Kidney epithelial cell (primary cell): ENCODE measurements at places on chromosomes 5 and 9. TPM values are rescaled to one million over a fixed set of nuclear protein-coding genes. Genes with fewer than 3 reads are reported as not detected.
A peak's percentile ranks its signal among the peaks of the same experiment; 100 is the strongest.

RABEPK gene
- 19.8 and 24.2 TPM in 2 replicates for total RNA-seq

FTMT gene
- not detected in 2 replicates for total RNA-seq

SV2C gene
- total RNA-seq: under 0.01 and 0.04 TPM in 2 replicates

PCDHB9 gene
- total RNA-seq: 0.71 and 0.82 TPM in 2 replicates

TRPM3 gene
- total RNA-seq: 0.07 TPM in 1 of 2 replicates, not detected in the other

SMIM33 gene
- total RNA-seq: not detected in 2 replicates

FOXD4 gene
- 0.13 and 0.34 TPM in 2 replicates for total RNA-seq

PCDHGA10 gene
- total RNA-seq: 5.5 and 6.0 TPM in 2 replicates

DAP gene
- total RNA-seq: 77.7 and 89.0 TPM in 2 replicates

GPRIN1 gene
- 17.3 and 19.9 TPM in 2 replicates for total RNA-seq

GRCh38 chr5:2109566-2109965 is 226.8 kb upstream of the IRX4 start:
- no peak for DNase-seq

- DNase-seq: no peak
These were observed 505 bp downstream of the SPTAN1 start for GRCh38 chr9:128552744-128553440.

GRCh38 chr5:75057561-75057960 is 5.2 kb upstream of the GCNT4 start:
- no peak for DNase-seq

GRCh38 chr5:147853372-147853987 is 22.0 kb upstream of the SPINK1 start:
- no peak for DNase-seq

DNA sequence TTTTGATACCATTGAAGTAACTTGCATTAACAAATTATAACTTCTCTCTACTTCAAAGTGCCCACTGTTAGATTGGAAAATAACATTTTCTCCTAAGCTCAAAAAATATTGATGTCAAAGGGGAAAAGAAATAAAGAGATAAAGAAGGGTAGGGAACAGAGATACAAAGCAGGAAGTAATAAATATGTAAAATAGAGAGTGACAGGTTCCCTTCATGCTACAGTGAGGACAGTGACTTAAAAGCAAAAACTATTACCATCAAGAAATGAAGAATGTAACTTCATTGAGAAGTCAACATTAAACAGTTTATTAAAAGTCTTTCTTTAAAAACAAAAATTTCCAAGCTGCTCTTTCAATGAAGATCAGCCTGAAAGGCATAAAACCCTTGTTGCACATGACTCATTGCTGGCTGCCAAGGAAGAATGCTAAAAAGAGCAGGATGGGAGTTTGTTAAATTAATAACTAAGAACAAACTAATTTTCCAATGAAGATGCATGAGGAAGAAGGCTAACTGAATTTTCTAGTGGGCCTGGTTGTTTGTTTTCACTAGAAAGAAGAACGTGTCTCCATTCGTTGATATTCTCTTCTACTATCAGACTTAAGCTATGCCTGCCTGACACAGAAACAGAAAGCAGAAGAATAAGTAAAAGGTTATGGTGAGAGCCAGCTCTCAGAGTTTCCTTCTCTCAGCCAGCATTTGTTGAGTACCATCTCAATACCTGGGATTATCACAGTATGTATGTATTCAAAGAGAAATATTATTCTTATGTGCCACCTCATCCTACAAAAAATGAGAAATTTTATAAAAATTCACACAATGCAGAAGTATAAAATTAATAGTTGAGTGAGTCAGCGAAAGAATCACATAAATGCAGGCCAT is 197.8 kb upstream of the NREP start:
- no peak for DNase-seq

DNA sequence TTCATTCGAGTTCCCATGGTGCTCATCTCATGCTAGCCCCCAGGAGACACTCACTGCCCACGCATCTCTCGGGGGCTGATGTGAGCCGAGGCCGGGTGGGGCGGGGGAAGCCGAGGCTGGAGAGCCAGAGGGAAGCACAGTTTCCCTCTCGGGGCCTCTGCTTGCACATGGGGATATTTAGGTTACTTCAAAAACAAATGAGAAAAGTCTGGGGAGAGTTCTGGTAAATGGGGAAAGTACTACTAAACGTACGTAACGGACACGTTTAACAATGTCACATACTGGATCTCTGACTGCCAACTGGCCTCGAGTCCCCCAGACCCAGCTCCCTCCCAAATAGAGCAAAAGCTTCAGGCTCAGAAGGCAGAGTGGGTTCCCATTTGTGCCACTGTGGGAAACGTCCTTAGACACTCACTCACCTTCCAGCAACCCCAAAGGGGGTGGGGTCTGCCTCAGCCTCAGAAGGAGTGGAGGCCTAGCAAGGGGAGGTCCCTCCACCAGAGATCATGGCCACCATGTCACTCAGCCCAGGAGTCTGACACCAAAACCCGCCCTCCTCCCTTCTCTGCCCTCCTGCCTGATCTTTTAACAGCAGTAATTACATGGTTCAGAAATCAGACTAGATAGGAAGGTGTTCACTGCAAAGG is 33.8 kb upstream of the NTNG2 start:
- no peak for DNase-seq

GRCh38 chr5:15388866-15389265 is 111.1 kb upstream of the FBXL7 start:
- DNase-seq: no peak

- DNase-seq: no peak
These were observed 27.4 kb downstream of the PHAX start for GRCh38 chr5:126628102-126628501.

GRCh38 chr5:88819301-88819999 is 63.5 kb downstream of the MEF2C start:
- DNase-seq: no peak

- no peak for DNase-seq
These were observed 2.3 kb upstream of the HSD17B3 start for GRCh38 chr9:96304230-96304629.

DNA sequence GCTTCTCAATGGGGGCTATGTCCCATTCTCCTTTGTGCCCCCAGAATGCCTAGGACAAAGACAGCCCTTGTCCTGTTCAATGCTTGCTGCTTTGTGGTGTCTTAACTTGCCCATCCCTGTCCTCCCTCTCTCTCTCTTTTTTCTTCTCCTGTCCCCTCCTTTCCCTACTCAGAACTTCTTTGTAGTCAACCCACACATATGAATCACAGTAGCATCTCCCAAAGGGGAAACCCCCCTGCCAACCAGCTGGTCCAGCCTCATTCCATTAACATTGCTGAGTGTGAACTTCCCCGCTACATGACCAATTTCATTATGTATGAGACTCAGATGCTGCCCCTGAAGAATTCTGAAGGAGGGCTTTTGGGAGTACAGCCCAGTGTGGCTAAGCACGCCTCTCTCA is 408.3 kb downstream of the ENC1 start:
- DNase-seq: peak; percentile 87

- no peak for DNase-seq
These were observed 201.5 kb upstream of the TUT7 start for GRCh38 chr9:86555661-86556060.

GRCh38 chr5:103259705-103260355 is 1.3 kb downstream of the MACIR start:
- no peak for DNase-seq

GRCh38 chr5:37568018-37568753 is 189.1 kb downstream of the WDR70 start:
- DNase-seq: no peak

DNA sequence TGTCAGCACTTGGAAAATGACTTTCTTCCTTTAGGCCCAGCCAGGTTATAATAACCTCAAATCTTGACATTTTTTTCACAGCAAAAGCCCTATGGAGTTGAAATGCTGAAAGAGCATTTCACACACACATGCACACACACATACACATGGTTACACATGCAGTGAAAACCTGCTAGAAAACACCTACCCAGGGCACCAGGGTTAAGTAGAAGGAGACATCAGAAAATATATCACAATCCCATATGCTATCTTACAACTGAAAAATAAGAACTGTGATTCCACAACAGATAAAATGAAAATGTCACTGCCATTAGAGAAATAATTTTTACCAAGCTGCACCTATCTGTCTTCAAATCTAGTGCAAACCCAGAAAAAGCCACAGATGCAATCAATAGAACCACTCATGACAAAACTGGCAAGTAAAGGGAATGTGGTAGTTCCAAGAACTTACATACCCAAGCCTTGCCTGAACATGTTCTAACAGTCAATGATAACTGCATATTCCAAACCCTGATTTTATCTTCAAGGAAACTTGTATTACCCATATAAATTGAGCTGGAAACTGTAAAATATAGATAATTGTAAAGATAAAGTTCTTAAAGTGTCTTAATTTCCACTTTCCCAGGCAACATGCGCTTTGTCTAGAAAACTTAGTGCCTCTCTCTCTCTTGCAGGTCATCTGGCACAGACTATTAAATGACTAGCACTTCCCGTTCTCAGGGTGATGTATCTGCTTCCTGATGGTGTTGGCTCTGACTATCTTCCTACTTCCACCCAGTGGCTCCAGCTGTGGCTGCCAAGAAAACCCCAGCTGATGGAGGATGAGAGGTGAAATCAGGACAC is 250.2 kb upstream of the PTGER4 start:
- DNase-seq: no peak

GRCh38 chr5:10036136-10036815 is 213.4 kb downstream of the ATPSCKMT start:
- DNase-seq: no peak

DNA sequence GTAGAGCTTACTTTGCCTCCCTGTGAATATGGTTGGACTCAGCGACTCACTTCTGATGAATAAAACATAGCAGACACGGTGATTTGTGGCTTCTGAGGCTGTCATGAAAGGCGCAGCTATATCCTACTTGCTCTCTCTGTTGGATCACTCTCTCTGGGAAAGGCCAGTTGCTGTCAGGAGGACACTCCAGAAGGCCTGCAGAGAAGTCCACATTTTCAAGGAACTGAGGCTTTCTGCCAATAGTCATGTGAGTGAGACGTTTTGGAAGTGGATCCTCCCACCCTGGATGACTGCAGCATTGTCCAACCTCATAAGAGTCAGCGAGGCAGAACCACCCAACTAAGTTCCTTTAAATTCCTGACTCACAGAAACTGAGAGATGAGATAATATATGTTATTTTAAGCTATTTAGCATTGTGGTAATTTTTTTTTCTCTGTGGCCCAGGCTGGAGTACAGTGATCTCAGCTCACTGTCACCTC is 156.0 kb upstream of the MAST4 start:
- DNase-seq: peak; percentile 76

- DNase-seq: no peak
These were observed 185.6 kb downstream of the FBXL17 start for GRCh38 chr5:108196276-108196675.

- DNase-seq: no peak
These were observed 56.8 kb downstream of the GLIS3 start for GRCh38 chr9:4243113-4243512.

DNA sequence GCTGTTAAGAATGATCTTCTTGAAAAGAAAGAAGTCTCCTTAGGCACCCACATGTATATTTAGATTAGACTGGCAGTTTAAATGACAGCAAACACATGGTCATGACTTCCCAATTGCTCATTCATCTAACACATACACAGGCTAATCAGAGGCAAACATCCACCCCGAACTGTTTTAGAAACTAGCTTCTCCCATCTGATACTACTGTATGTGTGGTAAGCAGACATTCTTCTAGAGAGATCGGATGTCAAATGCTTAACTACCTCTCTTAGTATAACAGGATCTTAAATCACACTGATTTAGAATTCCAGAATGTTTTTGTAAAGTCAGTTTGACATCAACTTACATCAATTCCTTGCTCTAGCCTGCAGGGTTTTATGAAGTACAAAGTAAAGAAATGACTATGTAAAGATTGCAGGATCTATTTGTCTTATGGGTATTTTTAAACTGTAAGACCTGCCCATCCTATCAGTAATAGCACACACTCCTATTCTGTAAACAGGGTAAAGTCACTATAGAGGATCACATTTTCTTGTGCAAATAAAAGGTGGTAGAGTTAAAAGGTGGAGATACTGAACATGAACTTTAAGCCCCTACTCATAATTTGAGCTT is 239.7 kb downstream of the MLLT3 start:
- no peak for DNase-seq

DNA sequence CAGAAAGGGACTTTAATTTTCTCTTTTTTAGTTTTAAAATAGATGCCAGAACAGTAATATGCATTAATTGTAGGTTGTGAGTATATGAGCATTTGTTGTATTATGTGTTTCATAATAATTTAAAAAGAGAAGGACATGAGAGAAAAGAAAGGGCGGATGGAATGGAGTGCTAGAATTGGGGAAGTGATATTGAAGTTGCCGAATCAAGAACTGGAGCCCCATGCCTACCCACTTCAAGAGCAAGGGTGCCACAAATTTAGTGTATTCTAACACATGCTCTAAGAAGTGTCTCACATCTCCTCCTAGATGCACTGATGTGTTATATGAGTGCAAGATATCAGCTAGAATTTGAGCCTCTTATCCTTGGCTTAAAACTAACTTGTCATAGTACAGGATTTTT is 43.6 kb upstream of the FYB1 start:
- no peak for DNase-seq

- no peak for DNase-seq
These were observed 425.8 kb downstream of the MAN2A1 start for GRCh38 chr5:110115503-110115902.

- DNase-seq: no peak
These were observed 109.3 kb upstream of the FCN2 start for GRCh38 chr9:134770972-134771971.

GRCh38 chr5:120152931-120153330 is 311.2 kb upstream of the PRR16 start:
- no peak for DNase-seq

DNA sequence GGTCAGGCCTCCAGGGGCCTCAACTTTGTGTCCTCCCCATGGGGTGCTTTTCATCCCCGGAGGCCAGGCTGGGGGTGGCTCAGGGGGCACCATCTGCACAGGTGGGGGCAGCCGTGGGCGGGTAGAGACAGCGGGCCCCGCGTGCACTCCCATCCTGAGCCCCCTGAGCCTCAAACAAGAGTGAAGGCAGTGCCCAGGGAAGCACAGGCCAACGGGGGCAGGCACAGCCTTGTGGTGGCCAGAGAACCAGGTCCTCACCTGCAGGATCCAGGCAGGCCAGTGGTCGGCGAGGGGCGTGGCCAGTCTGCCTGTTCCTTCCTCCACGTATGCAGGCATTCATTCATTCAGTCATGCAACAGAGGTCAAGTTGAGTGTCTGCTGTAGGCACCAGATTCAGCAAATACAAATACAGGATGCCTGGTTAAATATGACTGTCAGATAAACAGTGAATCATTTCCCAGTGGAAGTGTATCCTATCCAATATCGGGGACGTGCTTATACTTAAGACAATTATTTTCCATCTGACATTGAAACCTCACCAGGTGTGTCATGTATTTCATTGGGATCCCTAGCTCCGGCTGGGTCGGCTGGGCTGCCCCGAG is 22.3 kb downstream of the KCNT1 start:
- no peak for DNase-seq

GRCh38 chr5:133257977-133258376 is 206.2 kb downstream of the HSPA4 start:
- no peak for DNase-seq
